ENCODE measurements at places on chromosomes 5 and 9. TPM values are rescaled to one million over a fixed set of nuclear protein-coding genes. Genes with fewer than 3 reads are reported as not detected.

The CYSRT1 gene
- 0.37 TPM for total RNA-seq

The LNPEP gene
- total RNA-seq = 34.9 TPM

The HSPB3 gene
- not detected for total RNA-seq

The SPATA6L gene
- 1.5 TPM for total RNA-seq

The PCDHGA7 gene
- 1.8 TPM for total RNA-seq

The CDKN2B gene
- 9.2 TPM for total RNA-seq

The MYORG gene
- 0.73 TPM for total RNA-seq

The MARCHF3 gene
- 10.6 TPM for total RNA-seq

The SOX30 gene
- not detected for total RNA-seq

The SLIT3 gene
- total RNA-seq = 2.9 TPM

The FTMT gene
- not detected for total RNA-seq

The FAM193B gene
- total RNA-seq = 30.7 TPM

Measured in subcutaneous preadipocyte (primary cell).